NCI-H524 treated with DMSO at 0.1 percent for 48 hours (cell line): ENCODE measurements at places on chromosomes 11 and 22.
A peak's percentile ranks its signal among the peaks of the same experiment; 100 is the strongest.

GRCh38 chr11:132409573-132410355 is 1039.3 kb downstream of the NTM start:
- no peak for DNase-seq

DNA sequence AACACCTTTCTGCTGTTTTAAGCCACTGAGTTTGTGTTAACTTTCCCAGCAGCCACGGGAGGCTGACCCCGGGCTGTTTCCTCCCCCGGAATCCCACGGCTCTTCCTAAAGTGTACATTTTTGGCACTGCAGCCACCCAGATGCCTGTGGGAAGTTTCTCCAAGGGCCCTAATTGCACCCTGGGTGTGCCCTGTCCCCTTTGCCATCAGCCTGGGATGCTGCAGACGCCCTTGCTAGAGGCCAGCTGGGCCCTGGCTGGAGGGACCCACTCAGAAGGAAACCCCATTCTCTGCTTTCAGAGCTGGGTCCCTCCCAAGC is 883.3 kb downstream of the BRD1 start:
- DNase-seq: no peak

GRCh38 chr22:24512043-24512442 is 16.9 kb downstream of the UPB1 start:
- DNase-seq: no peak

- no peak for DNase-seq
Measured at GRCh38 chr22:17694752-17695151, 56.2 kb downstream of the BCL2L13 start.

- peak; percentile 5 for DNase-seq
Measured at GRCh38 chr11:129720156-129720555, 95.5 kb upstream of the TMEM45B start.

- DNase-seq: no peak
Measured at GRCh38 chr11:68942095-68942620, 38.5 kb downstream of the IGHMBP2 start.

DNA sequence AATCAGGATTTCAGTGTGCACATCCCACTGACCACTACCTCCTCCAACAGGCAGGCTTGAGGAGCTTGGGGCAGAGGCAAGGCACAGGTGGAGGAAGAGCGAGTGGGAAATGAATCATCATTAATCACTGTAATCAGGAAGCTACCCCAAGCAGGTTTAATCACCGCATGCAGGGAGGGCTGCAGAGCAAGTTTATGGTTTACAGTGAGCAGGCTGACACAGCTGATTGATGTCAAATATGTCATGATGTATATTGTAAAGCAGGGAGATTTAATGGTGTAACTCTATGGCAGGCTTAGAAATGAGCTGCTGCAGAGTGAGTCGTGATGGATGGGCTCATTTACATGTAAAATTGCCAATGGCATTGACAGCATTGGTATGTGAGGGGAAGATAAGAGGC is 441.0 kb downstream of the NTM start:
- DNase-seq: no peak

- DNase-seq: no peak
Measured at GRCh38 chr11:102390667-102391465, 43.9 kb downstream of the BIRC2 start.

DNA sequence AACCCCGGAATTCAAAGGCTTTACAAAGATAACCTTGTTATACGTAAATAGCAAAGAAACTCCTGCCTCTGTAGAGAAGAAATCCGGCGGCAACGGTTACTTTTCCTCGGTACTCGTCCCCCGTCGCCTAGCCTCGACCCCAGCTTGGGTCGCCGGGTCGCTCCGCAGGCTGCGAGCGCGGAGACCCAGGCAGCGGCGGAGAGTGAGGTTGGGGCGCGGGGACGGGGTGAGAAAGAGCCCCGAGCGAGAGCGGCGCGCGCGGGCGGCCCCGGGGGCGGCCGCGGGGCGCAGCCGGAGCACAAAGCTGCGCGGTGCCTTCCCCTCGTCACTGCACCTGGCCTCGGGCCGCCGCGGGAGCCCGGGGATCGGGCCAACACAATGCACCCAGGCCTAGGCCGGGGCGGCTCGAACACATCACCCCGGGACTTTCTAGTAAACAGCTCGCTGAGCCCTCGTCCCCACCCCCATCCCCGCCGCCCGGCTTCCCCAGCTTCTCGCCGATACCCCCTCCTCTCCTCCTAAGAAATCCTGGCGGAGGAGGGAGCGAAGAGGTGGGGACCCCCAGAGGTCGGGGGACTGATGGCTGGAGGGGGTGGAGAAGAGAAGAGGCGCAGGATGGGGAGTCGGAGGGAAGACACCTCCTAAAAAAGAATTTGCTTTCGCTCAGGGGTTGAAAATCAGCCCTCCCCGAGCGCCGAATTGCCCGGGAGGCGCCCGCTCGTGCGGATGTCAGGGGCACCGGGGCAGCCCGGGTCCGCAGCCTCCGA is 845 bp downstream of the MPPED2 start:
- no peak for DNase-seq

GRCh38 chr22:40922484-40923303 is 28.5 kb upstream of the RBX1 start:
- no peak for DNase-seq

DNA sequence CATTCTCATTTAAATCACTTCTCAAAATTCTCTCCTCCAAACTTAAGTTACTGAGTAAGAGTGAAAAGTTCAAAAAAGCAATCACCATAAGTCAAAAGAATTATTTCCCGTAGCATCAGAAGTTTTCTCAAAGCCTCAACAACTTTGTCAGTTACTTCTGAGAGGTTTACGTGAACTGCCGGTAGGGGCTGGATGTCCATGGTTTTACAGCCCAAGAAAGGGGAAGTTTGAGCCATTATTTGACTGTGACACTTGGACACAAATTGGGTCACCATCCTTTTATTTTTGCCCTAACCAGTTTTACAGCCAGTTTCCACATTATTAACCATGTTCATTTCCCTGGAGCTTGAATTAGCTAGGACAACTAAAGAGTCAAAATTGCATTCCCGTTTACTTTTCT is 7.5 kb downstream of the POU2AF3 start:
- no peak for DNase-seq

DNA sequence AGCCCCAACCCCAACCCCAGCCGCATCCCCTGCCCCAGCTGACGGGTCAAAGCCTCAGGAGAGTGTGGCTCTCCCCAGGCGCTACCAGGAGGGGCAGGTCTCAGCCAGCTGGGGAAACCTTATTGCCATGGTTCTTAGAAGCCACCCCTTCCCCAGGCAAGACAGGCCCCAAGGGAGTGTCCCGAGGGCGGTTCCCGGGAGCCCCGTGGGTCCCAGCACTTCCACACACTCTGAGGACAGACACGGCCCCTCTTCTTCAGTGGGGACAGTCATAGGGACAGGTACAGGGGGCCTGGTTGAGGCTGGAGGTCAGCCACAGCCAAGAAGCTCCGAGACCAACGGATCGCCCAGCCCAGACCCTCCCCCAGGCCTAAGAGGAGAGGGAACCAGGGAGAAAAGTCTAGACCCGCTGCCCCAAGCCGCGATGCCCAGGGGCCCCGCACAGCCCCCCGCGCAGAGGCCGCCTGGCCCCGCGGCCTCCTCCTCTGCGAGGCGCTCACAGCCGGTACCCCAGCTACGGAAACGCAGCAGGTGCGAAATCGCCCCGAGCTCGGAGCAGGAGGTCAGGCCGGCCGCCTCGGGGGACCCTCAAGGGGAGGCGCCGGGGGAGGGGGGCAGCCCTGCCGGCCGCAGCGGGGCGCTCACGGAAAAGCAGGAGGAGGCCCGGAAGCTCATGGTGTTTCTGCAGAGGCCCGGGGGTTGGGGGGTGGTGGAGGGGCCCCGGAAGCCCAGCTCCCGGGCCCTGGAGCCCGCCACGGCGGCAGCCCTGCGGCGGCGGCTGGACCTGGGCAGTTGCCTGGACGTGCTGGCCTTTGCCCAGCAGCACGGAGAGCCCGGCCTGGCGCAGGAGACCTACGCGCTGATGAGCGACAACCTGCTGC is 2.6 kb downstream of the KLHDC7B start:
- DNase-seq: no peak

- DNase-seq: peak; percentile 28
Measured at GRCh38 chr11:86041975-86042378, 26.9 kb downstream of the PICALM start.

DNA sequence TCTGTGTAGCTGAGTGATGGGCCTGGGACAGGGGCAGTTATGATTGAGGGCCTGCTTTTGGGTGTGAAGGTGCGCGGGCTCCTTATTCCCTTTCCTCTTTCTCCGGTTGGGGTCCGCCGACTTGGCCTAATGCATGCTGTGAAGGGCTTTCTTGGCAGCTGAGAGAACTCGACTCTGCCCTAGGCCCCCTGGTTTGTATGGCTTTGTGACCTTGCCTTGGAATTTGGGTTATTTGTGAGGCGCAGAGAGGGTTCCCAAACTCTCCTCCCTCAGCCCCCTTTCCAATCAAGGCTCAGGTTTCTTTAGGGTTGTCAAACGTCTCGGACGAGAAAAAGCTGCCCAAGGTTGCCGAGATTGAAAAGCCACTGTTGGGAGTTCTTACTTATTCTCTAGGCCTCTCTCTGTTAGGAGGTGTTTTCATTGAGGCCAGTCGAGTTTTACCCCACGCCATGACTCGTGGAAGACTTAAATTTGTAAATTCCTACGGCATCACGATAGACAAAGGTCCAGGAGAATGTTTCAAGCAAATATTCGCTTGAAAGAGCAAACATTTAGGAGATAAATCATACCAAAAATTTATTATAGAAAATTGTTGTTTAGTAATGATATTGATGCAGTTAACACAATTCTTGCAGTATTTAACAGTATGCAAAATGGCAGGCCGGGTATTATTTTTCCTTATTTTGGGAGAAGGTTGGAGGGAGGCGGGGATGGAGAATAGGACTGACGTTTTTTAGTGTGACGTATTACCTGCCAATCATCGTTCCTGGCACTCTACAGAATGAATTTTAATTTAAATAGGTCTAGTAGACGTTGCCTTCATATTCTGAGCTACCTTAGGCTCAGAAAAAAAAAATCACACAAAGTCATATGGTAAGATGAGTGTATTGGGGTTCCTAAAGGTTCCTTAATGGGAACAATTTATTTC is 689 bp downstream of the PDHX start:
- no peak for DNase-seq

DNA sequence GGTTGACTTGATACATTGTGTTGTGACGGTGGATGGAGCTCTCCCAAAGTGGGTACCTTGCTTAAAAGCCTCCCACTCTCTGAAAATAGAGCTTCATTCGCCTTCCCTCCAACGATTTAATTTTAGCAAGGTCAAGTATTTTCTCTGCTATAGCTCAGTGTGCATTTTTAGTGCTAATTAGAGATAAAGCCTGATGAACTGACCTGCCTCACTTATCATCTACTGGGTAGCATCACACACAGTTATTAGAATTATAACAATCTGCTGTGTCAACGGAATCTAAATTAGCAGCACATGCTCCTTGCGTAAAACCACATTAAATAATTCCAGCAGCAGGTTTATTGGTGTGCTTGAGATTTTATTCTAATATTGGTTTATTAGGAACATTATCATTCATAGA is 701.7 kb downstream of the NELL1 start:
- DNase-seq: no peak

GRCh38 chr11:57336111-57336666 is 497 bp upstream of the SSRP1 start:
- DNase-seq: no peak

- no peak for DNase-seq
Measured at GRCh38 chr22:20437613-20438426, at the start of gene SCARF2. Gene SCARF2, minus strand, starts transcription at chr22:20437825. Its CDS starts 71 bp downstream, at chr22:20437754.

- DNase-seq: no peak
Measured at GRCh38 chr11:11857769-11858168, 16.0 kb downstream of the USP47 start.
